ENCODE measurements at places on chromosomes 1 and 21. TPM values are rescaled to one million over a fixed set of nuclear protein-coding genes. Genes with fewer than 3 reads are reported as not detected.

Gene PGLYRP3
- not detected for total RNA-seq

DNA sequence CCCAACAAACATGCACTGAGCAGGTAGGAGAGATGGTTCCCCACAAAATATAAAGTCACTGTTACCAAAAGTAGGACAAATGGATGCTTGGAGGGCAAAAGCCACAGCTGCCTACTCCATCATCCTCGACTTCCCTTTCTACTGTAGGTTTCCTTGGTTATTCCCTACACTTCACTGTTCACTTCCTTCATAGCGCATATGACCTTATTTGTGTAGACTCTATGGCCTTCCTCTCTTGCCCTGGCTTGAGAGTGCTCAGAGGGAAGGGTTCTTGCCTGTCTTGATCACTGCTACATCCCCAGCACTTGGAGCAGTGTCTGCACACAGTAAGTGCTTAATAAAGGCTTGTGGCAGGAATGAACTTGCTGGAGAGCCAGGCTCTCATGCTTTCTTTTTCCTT lies 14.6 kb upstream of the TRNP1 start:
- no peak for DNase-seq
- no peak overlapping the region for H3K27ac ChIP-seq
- H3K27me3 ChIP-seq: peaks cover 12% of the 10 kb centered on the region

- no peaks in the 10 kb centered on the region for H3K4me1 ChIP-seq
- no peak for DNase-seq
- no peaks in the 10 kb centered on the region for H3K27me3 ChIP-seq
- no peak overlapping the region for H3K27ac ChIP-seq
These were observed 35.2 kb upstream of the MUTYH start for GRCh38 chr1:45375104-45376090.

GRCh38 chr1:9729523-9729922 lies 78.0 kb downstream of the PIK3CD start:
- peaks cover 81% of the 10 kb centered on the region for H3K36me3 ChIP-seq
- H3K4me1 ChIP-seq: peaks cover 68% of the 10 kb centered on the region
- H3K27ac ChIP-seq: peak overlapping the region; percentile 94
- no peak for DNase-seq
- peak overlapping the region; percentile 53 for H3K4me3 ChIP-seq
- H3K27me3 ChIP-seq: no peaks in the 10 kb centered on the region

Gene CR1L
- total RNA-seq: not detected

- H3K4me3 ChIP-seq: no peak overlapping the region
- DNase-seq: no peak
- peaks cover 39% of the 10 kb centered on the region for H3K4me1 ChIP-seq
These were observed 7.4 kb upstream of the ATP2B4 start for GRCh38 chr1:203619091-203619780.

DNA sequence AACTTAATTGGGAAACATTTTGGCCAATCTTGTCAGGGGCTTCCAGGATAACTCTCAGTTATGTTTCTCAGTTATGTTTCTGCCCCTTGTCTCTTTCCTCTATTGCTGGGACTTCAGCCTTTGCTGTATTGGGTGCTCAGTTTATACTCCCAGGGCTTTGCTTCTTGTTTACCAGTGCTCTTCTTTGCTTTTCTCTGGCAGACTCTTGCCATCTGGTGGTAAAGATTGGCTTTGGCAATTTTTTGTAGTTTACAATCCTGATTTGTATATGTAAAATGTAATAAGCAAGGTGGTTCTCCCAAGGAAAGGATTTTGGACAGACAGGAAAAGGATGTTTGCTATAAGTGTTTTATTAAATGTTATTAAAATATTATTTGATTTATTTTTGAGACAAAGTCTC lies 37.9 kb downstream of the FABP3 start:
- peaks cover 10% of the 10 kb centered on the region for H3K36me3 ChIP-seq
- H3K27me3 ChIP-seq: no peaks in the 10 kb centered on the region
- peak; percentile 6 for DNase-seq

GRCh38 chr1:3651026-3651929 lies 1.0 kb upstream of the TP73 start:
- peak overlapping the region; percentile 36 for H3K4me3 ChIP-seq
- peaks cover 24% of the 10 kb centered on the region for H3K4me1 ChIP-seq
- H3K36me3 ChIP-seq: peaks cover 5% of the 10 kb centered on the region
- H3K27me3 ChIP-seq: peaks cover 25% of the 10 kb centered on the region
- peak; percentile 16 for DNase-seq
- H3K27ac ChIP-seq: no peak overlapping the region

Gene LCK
- 179 TPM for total RNA-seq

Gene FCMR
- 49.3 TPM for total RNA-seq

DNA sequence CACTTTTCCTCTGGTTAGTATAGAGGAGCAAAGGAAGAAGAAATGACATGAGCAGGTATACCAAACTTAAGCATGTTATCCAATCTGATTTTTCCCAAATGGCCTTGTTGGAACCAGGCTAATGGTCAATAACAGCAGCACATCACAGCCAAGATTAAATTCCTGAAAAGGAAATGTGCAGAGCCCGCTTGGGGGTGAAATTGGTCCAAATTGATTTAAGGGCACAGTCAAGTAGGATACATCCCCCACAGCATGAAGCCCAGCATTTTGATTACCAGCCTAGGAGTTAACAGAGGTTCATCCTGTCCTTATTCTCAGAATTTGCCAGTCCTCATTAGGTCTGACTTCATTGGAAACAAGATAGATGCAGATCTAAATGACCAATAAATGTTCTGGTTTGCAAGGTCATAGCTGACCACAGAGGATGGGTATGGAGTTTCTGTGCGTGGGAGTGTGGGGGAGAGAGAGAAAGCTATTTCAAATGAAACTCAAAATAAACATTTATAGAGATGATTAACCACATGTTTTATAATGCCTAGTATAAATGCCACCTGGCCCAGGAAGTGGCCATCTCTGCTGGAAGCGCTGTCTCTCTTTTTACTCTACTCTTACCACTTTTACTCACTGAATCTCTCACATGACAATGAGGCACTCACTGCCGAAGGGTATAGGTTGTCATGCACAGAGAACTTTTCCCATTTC lies 38.7 kb downstream of the RGS5 start:
- no peak for DNase-seq
- H3K27me3 ChIP-seq: no peaks in the 10 kb centered on the region
- H3K4me1 ChIP-seq: peaks cover 5% of the 10 kb centered on the region
- H3K4me3 ChIP-seq: no peak overlapping the region
- H3K27ac ChIP-seq: no peak overlapping the region
- H3K36me3 ChIP-seq: peaks cover 1% of the 10 kb centered on the region

GRCh38 chr1:226029093-226029496 lies 30.0 kb upstream of the SDE2 start:
- no peaks in the 10 kb centered on the region for H3K27me3 ChIP-seq
- no peaks in the 10 kb centered on the region for H3K36me3 ChIP-seq
- no peak for DNase-seq
- no peak overlapping the region for H3K4me3 ChIP-seq
- no peaks in the 10 kb centered on the region for H3K4me1 ChIP-seq
- H3K27ac ChIP-seq: no peak overlapping the region

DNA sequence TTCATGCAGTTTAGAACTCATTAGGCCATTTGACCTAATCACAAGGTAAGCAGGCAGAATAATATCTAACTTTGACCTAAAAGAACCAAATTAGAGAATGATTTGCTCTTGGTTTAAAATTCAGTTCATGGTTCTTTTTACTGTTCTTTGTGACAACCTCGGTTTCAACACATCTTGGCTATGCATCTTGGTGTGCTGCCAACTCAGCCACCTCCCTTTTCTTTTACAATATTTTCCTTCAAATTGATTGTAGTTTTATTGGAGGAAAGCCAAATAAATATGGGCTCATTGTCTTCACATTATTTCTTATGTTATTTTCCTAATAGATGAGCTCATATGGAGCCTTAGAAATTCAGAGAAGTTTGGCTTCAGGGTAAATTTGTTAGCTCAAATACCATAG lies 338.3 kb downstream of the SIPA1L2 start:
- no peaks in the 10 kb centered on the region for H3K36me3 ChIP-seq
- DNase-seq: no peak
- H3K27ac ChIP-seq: no peak overlapping the region

GRCh38 chr1:212684521-212685090 lies 15.0 kb downstream of the BATF3 start:
- no peaks in the 10 kb centered on the region for H3K27me3 ChIP-seq
- H3K27ac ChIP-seq: no peak overlapping the region
- DNase-seq: no peak
- H3K36me3 ChIP-seq: peaks cover 24% of the 10 kb centered on the region

Gene CEPT1
- total RNA-seq: 34.7 TPM

DNA sequence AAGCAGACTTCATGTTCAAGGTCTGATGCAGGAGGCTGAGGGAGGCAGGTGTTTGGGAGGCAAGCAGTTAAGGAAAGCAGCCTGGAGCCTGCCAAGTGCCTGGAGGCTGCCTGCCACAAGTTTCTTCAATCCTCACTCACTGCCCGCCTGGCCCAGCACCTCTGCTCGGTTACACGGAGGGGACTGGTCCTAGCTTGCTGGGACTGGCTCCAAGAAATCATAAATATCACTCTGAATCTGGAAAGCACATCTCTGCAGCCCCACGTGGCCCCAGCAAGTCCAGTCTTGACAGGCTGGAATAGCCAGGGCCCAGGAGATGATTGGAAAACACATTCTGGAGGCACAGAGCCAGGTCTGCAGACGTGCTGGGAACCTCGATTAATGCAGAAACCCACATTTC lies 83.9 kb downstream of the BCAR3 start:
- H3K36me3 ChIP-seq: no peaks in the 10 kb centered on the region
- no peak for DNase-seq
- no peak overlapping the region for H3K4me3 ChIP-seq
- H3K27me3 ChIP-seq: no peaks in the 10 kb centered on the region

- no peak for DNase-seq
- no peaks in the 10 kb centered on the region for H3K27me3 ChIP-seq
- H3K27ac ChIP-seq: no peak overlapping the region
- no peak overlapping the region for H3K4me3 ChIP-seq
- no peaks in the 10 kb centered on the region for H3K4me1 ChIP-seq
These were observed 404.9 kb downstream of the LTN1 start for GRCh38 chr21:28587748-28588147.

Gene TEKT2
- total RNA-seq: 0.16 TPM

- H3K27ac ChIP-seq: no peak overlapping the region
- H3K27me3 ChIP-seq: no peaks in the 10 kb centered on the region
- H3K36me3 ChIP-seq: peaks cover 9% of the 10 kb centered on the region
- DNase-seq: no peak
- H3K4me3 ChIP-seq: no peak overlapping the region
- no peaks in the 10 kb centered on the region for H3K4me1 ChIP-seq
These were observed 87.4 kb upstream of the KIF1B start for GRCh38 chr1:10122926-10123325.

DNA sequence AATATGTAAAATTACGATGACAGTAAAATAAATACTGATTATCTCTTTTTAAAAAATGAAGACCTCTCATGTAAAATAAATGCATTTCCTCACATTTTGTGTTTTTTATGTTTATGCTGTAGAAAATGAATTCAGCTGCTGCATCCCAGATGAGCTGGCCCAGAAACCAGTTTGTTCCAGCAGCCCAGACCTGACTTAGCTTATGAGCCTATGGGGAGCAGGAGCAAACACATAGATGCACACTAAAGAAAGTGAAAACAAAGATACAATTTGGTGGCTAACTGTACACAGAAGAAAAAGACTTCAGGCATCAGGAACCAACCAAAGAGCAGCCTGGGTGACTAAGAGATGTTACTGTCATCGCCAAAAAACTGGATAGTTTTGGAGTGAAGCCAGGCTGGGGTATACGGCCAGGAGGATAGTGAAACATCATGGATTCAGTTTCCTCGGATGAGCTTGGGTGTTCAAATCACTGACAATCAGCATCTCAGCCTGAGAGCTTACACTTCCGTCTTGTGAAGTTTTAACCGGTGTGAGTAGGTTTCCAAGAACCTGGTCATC lies 113.9 kb upstream of the BACE2 start:
- no peak overlapping the region for H3K4me3 ChIP-seq
- no peak for DNase-seq
- no peaks in the 10 kb centered on the region for H3K36me3 ChIP-seq
- H3K27me3 ChIP-seq: peaks cover 4% of the 10 kb centered on the region
- no peaks in the 10 kb centered on the region for H3K4me1 ChIP-seq
- no peak overlapping the region for H3K27ac ChIP-seq

Gene GCSAML
- total RNA-seq: not detected

DNA sequence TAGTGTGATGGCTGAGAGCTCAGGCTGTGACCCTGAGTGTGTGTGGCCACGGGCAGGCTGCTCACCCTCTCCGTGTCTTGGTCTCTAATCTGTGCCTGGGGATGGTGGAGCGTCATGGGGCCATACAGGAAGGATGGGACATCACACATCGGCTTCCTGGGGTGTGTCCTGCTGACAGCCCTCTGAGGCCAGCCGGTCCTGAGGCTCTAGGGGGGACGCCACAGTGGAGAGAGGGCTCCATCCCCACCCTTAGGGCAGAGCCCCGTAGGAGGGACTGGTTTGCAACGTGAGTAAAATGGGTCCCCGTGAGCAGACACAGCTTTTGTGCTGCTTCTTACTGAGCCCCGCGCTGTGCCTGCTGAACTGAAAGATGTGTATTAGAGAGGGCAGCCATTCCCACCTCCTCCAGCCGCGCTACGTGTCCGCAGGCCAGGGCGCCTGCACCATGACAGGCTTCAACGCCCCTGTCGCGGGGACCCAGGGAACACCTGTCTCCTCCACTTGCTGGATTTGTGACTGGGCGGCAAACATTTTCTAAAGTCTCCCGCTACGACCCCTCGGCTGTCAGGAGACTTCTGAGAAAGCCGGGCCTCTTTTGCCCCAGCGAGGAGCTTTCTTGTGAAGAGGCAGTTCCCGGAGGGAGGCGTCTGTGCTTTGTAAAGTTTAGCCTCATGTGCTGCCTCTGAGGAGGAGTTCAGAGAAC lies 8.1 kb downstream of the COL18A1 start:
- peaks cover 2% of the 10 kb centered on the region for H3K27me3 ChIP-seq
- no peaks in the 10 kb centered on the region for H3K36me3 ChIP-seq
- no peak overlapping the region for H3K4me3 ChIP-seq
- no peak for DNase-seq
- no peak overlapping the region for H3K27ac ChIP-seq
- H3K4me1 ChIP-seq: no peaks in the 10 kb centered on the region
